ENCODE measurements at places on chromosomes 11 and 22.
A peak's percentile ranks its signal among the peaks of the same experiment; 100 is the strongest.

DNA sequence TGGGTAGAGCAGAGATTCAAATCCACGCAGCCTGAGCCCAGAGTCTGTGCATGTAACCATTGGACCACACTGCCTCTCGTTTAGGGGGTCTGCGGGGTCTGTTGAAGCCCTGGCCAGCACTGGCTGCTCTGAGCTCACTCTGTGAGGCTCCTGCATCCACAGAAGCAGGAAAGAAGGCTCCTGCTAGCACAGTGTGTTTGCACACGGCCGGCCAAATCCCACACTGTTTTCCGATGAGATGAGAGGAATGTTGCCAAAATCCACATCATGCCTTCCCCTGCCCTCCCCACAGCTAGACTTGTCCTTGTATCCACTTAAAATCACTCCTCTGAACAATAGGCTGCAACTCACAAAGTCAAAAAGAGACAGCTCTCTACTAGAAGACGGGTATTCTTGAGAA lies 10.6 kb upstream of the SLC22A12 start:
- DNase-seq = no peak

GRCh38 chr11:85756401-85757200 lies 54.3 kb downstream of the SYTL2 start:
- DNase-seq = no peak

GRCh38 chr11:115665958-115666357 lies 161.7 kb upstream of the CADM1 start:
- DNase-seq = no peak

GRCh38 chr11:104799251-104799650 lies 99.0 kb downstream of the CASP12 start:
- DNase-seq = no peak

DNA sequence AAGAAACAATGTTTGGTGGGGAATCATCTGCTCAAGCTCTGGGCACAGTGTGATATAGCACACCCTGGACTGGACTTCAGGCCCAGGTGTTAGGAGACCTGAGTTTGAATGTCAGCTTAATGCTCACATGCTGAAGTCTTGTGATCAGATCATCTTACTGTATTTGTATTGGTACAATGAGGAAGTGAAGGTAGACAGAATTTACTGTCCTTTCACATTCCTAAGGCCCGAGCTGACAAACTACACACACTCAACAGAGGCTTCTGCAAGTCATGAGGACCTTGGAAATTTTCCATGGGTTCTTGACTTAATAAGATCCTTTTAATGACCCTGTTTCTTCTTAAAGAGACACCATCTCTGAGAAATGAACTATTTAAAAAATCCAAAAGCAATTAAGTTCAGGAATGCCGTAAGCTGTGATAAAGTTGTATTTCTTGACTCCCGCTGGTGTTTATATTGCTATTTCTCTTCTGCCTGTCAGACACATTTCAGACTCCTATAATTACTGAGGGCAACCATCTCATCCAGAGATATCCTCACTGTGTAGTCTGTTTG lies 802.0 kb downstream of the DLG2 start:
- DNase-seq = no peak

DNA sequence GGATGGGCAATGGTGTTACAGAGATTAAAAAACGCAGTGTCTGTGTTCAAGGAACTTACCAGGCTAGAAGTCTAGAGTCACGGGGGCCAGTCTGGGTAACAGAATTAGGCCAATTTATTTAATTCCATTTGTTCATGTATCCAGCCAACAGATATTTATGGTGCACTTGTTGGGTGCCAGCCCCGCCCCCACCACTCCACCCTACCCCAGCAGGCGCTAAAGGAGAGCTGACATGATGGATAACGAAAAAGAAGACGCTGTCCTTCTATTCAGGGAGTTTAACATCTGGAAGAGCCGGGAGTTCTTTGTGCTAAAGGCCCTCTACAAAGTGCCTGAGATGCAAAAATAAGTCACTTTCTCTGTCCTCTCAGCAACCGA lies 1.1 kb upstream of the BMAL1 start:
- DNase-seq = no peak

DNA sequence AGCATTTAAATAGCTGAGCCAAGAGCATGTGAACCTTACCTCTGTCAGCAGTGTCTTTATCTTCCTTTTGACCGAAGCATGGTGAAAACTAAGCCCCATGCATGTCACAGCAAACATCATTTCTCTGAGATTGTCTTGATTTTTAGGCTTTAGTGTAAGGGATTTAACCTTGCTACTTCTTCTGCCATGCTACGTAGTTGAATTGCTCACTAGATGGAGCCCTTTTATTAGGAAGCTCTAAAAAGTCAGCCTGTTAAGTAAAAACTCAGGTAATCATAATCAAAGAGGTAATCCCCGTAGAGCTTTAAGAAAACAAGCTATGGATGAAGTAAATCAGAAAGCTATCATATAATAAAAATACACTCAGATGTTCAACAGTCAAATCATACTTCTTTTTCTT lies 149.5 kb downstream of the PGR start:
- DNase-seq = no peak

GRCh38 chr11:10762185-10762584 lies 11.1 kb downstream of the CTR9 start:
- no peak for DNase-seq

DNA sequence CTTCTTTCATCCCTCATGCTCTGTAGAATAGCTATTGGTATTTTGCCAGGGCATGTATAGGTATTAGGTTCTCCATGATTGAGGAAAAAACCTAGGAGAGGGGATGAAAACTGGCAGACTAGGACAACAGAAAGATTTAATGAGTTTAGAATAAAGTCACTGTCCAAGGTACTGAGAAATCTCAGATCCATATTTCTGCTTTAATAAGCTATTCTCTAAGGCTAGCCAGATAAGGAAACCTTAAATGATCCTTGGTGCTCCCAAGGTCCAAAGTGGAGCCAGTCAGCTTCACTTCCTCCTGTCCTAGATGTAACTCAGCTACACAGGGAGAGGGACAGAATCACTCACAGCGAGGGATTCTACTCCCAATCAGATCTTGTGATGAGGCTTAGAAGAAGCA lies 13.7 kb upstream of the CSNK2A3 start:
- no peak for DNase-seq

GRCh38 chr22:38413085-38414008 lies 41.7 kb downstream of the KCNJ4 start:
- no peak for DNase-seq

- peak; percentile 94 for DNase-seq
Observed at GRCh38 chr11:69013009-69013951, at the start of gene MRGPRF. MRGPRF (minus strand) TSS chr11:69013246; CDS start chr11:69009901, 3,345 bp downstream.

DNA sequence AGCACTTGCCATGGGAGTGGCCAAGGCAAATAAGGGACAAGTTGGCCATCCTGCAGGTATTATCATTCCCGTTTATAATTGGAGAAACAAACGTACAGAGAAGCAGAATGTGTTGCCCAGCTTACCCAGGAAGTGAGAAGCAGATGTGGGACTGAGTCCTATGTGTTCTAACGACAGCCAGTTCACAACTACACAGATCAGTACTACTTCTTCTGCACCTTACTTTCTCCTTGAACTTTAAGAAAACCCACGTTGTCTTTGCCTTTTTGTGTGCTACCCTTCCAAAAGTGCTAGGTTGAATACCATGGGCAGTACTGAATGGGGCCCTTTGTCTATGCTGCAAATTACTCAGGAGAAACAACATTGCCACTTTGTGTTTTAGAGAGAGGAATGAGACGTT lies 62.8 kb upstream of the BLID start:
- DNase-seq = no peak

- no peak for DNase-seq
Observed at GRCh38 chr11:17649696-17650095, 69.7 kb upstream of the MYOD1 start.

- peak; percentile 68 for DNase-seq
Observed at GRCh38 chr11:128174465-128175291, 412.7 kb downstream of the ETS1 start.

GRCh38 chr11:65110354-65110861 lies 1.3 kb upstream of the TM7SF2 start:
- peak; percentile 72 for DNase-seq

DNA sequence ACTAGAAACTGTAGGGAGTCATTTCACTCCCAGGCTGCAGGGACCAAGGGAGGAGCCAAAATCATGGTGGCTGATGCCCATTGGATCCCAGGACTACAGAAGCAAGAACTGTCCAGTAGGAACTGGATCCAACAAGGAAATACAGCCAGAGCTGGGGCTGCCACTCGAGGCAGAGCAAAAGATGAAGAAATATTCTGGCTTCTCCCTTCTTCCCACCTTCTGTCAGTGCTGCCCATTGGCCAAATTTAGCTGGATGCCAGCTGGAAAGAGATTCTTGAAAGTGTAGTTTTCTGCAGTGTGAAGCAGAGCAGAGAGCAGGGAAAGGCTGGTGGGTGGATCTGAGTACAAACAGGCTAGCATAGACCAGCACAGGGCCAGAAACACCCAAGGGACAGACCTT lies 45.6 kb downstream of the COMMD9 start:
- no peak for DNase-seq

GRCh38 chr11:12087075-12088004 lies 23.1 kb upstream of the MICAL2 start:
- peak; percentile 52 for DNase-seq

GRCh38 chr11:113286509-113287497 lies 27.6 kb upstream of the TTC12 start:
- no peak for DNase-seq

GRCh38 chr11:15326520-15326919 lies 211.8 kb downstream of the INSC start:
- DNase-seq = no peak

- DNase-seq = no peak
Observed at GRCh38 chr11:45252134-45252856, 33.8 kb downstream of the SYT13 start.

- DNase-seq = no peak
Observed at GRCh38 chr22:17117890-17118289, 3.3 kb downstream of the TMEM121B start.

- DNase-seq = no peak
Observed at GRCh38 chr11:126282361-126282735, 545 bp upstream of the TIRAP start.

DNA sequence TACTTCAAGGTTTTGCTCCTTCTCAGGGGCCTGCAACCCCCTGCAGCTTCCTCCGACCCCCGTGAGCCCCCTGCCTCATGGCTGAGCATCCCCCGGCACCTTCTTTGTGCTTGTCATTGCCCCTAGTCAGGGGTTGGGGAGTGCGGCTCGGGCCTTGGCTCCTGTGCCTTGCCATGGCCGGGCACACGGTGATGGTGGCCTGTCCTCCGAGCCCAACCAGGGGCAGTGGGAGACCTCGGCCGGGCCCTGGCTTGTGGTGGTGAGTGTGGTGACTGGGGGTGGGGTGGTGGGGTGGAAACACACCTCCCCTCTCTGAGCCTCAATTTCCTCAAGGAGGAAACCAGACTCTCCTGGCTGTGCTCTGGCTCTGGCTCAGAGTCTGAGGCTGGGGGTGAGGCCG lies 1.5 kb upstream of the MRGPRG start:
- DNase-seq = no peak

DNA sequence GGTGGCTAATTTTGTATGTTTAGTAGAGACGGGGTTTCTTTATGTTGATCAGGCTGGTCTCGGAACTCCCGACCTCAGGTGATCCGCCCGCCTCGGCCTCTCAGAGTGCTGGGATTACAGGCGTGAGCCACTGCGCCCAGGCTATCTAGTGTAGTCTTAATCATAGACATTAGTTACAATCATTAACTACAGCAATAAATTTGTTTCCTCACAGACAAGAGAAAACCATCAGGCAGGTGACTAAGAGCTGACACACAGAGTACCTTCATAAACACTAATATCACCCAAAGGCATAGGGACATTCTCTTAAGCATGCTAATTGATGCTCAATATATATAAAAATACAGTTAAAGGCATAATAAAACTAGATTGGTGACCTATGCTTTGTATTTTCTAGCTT lies 19.4 kb downstream of the SDHD start:
- no peak for DNase-seq

GRCh38 chr11:76662656-76663485 lies 7.7 kb downstream of the LRRC32 start:
- DNase-seq = no peak

- DNase-seq = peak; percentile 88
Observed at GRCh38 chr11:117072517-117073461, 25.4 kb downstream of the SIK3 start.

- DNase-seq = peak; percentile 97
Observed at GRCh38 chr11:46296528-46297448, 19.3 kb downstream of the CREB3L1 start.

- peak; percentile 1 for DNase-seq
Observed at GRCh38 chr22:40898850-40899357, 37.0 kb upstream of the DNAJB7 start.

- no peak for DNase-seq
Observed at GRCh38 chr11:76218449-76219178, 12.3 kb upstream of the WNT11 start.

DNA sequence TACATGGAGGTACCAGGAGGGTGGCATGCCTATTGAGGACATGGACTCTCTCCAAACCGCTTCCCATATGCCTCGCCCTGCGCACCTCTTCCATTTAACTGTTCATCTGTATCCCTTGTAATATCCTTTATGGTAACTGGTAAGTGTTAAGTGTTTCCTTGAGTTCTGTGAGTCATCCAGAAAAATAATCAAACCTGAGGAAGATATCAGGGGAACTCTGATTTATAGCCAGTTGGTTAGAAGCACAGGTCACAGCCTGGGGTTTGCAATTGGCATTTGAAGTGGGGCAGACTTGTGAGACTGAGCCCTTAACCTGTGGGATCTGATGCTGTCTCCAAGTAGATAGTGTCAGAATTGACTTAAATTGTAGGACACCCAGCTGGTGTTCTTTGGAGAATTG lies 27.6 kb upstream of the CAT start:
- DNase-seq = no peak

DNA sequence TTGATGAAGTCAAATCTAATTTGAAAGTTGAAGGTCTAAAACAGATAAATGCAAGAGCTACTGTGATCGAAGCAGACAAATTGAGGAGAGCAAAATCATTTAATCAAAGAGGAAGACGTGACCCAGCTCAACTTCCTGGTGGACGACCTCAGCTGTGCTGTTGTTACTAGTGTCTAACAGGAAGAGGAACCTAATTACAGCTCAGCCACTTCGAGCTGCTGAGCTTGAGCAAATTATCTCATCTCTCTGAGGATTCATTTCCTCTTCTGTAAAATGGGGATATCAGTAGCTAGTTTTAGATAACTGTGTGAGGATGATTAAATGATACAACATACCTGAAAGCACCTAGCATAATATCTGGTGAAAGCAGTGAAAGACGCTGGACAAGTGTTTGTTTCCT lies 48.6 kb upstream of the OLFML1 start:
- DNase-seq = no peak

DNA sequence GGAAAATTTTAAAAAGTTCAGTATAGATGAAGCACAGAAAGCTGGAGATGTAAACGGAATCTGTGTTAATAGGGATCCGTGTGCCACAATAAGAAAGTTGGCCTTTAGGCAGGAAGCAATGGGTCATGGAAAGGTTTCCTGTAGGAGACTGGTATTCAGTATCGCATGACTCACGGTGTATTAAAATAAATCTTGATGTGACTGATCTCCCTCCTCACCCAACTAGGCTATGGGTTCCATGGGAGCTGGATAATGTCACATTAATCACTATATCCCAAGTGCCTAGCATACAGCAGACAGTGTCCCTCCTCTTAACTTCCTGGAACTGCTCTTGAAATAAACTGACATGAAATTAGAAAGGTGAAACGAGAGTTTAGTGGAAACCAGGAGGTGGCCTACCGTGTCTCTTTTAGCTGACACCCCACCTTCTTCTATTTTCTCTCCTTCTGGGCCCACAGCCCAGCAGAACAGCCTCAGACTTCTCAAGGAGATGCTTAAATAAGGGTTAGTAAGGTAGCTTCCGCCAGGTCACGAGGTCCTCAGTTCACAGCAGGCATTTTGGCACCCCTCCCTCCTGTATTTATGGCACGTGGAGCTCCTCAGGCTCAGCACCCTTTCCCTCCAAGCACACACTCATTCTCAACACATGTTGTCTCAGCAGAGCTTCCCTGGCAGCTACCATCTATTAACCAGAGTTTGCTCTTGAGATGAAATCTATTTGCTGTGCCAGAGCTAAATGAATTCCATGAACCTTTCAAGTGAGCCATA lies 118.8 kb downstream of the NXPE2 start:
- no peak for DNase-seq
